Stomach (tissue), 19 donors: ENCODE measurements at places on chromosomes 11 and 22.

DNA sequence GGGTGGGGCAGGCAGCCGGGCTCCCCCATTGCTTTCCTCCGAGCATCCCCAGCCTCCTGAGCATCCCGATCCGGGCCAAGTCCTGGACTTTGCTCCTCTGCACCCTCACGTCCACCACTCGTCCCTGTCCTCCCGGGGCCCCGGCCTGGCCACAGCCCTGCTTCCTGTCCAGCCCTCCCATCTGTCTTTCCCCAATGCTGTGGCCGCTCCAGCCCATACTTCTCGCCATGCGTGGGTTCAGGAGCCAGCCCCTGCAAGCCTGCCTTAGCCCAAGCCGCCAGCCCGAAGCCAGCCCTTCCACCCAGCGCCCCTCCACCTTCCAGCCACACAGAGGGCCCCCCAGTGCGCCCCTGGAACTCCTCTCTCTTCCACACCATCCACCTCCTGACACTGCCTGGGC lies 23.8 kb downstream of the MRPL23 start:
- no peak for DNase-seq

GRCh38 chr11:116640641-116641402 lies 132.0 kb downstream of the BUD13 start:
- DNase-seq: no peak

GRCh38 chr11:30921811-30922210 lies 335.7 kb upstream of the MPPED2 start:
- DNase-seq: no peak

DNA sequence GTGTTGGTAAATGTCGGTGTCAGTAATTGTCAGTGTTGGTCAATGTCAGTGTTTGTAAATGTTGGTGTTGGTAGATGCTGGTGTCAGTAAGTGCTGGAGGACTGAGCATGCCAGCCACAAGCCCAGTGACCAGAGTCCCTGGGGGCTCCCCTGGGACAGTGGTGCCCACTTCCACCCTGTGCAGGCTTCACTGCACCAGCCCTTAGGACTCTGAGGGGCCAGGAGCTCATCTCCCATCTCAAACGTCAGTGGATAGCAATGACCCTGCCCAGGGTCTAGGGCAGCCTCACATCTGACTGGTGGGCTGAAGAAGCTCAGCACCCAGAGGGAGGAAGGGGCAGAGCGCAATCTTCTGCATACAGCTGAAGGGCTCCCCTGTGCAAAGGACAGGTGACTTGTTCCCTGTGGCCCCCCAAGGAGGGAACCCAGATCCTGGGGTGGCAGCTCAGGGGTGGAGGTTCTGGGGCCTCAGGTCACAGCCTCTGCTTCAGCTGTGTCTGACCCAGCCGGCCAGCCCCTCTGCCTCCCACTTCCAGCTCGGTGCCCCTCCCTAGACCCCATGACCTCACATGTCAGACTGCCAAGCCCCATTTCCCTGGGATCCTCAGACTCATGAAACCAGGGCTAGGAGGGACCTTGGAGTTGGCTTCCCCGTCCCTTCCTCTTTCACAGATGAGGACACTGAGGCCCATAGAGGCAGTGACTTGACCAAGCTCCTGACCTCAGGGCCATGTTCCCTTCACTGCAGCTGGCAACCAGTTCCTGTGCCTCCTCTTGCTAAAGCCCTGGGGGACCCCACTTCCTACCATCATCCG lies 138.4 kb downstream of the CRYBB2 start:
- no peak for DNase-seq

GRCh38 chr22:43975041-43975440 lies 19.8 kb downstream of the SAMM50 start:
- no peak for DNase-seq

DNA sequence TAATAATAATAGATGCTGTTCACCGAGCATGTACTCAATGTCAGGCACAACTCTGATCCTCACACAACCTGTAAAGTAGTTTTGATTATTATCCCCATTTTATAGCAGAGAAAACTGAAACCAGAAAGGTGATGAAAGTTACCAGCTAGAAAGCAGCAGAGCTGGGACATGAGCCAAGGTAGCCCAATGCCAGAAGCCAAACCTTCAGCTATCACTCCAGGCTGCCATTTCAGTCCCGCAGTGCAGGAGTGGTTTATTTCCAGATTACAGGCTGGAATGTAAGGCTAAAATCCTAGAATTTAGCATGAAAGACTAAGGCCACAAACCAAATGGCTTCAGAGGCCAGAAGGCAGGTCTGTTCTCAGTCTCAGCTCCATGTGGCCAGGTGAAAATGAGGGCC lies 108.8 kb downstream of the TENM4 start:
- no peak for DNase-seq

- DNase-seq: no peak
These were observed 1.1 kb downstream of the SCN2B start for GRCh38 chr11:118175031-118175992.

DNA sequence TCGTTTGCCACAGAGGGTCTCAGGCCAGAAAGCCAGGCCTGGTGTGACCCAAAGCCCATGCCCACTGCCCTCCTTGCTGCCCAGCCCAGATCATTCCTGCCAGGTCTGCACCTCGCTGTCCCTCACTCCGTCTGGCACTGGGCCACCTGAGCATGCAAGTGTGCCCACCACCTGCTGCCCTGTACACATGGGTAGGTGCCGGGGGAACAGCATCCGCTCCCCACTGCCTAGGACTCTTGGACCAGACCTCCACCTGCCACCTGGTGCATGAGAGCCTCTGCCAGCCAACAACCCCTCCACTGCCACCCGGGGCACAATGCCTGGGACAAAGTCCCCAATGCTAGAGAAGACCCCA lies 12.5 kb downstream of the MGAT3 start:
- no peak for DNase-seq

DNA sequence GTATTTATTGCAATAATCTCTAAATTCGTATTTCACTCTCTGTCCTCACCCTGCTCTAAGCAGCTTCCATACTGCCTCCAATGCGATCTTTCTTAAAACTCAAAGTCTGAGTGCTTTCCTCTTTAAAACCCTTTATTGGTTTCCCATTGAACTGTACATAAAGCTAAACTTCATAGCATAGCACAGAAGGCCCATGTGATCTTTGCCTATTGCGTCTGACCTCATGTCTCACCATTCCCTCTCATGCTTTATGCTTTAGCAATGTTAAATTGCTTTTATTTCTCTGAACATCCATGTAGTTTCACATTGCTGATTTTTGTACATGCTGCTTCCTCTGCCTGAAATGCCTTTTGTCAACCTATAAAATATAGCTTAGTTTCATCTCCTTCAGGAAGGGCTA lies 28.4 kb downstream of the ZDHHC13 start:
- DNase-seq: no peak
